HCEC 1CT (cell line): ENCODE measurements at places on chromosomes 12 and 14.
A peak's percentile ranks its signal among the peaks of the same experiment; 100 is the strongest.

DNA sequence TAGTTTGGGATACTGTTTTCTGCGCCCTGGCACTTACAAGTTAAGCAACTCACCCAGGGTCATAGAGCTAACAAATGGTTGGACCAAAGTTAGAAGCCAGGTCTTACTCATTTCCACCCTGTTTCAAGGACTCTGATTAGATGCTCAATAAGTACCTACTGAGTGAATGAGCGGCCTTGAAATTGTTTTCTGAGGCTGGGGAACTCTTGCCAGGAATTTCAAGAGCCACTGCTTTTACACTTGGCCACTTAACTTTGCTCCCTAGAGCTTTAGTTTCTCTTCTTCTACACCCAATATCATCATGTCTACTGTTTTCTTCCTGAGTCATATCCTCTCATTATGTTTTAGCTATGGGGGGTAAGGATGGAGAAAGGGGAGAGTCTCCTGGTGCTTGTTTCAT lies 431.6 kb downstream of the ZFP36L1 start:
- peak; percentile 15 for DNase-seq

DNA sequence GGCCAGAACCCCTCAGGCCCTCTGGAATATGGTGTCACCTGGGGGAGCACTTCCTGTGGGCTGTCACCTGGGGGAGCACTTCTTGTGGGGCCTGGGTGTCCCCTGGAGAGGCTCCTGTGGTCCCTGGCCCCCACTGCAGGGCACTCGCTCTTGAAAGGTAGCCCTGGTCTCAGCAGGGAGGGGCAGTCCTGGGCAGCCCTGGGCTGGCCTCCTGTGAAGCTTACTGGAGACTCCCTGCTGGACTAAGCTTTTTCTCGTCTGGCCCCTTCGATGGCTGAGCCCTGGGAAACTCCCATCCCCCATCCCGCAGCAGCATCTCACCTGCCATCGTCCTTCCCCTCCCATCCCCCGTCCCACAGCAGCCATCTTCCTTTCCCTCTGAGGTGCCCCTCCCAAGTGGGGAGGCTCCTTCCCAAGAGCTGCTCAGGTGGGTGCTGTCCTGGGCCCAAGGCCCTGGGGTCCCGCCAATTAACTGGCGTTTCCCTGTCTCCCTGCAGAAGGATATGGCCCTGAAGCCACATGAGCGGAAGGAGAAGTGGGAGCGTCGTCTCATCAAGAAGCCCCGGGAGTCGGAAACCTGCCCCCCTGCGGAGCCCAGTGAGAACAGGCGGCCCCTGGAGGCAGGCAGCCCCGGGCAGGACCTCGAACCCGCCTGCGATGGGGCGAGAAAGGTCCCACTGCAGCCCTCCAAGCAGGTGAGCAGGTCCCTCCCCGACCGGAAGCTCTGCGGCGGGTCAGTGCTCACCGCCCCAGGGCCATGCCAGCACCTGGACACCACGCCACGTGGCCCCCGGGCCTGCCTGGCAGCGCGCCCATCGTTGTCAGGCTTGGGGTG lies 17.9 kb downstream of the FBRSL1 start:
- no peak for DNase-seq

DNA sequence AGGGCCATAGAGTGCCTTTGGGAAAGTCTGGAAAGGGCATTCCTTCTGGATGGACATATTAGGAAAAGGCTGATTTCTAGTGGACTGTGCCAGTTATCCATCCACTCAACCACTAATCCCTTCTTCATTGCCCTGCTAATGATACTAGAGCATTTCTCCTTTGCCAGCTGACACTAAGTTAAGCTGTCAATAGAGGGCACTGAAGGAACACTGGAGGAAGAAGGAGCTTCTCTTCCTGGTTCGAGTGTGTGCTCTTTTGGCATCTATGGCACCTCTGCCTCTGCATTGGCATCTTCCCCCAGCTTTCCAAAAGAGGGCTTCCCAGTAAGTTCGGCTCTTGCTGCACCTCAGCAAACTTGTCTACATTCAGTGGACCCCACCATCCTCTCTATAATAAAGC lies 165.4 kb downstream of the DERA start:
- DNase-seq: peak; percentile 40

DNA sequence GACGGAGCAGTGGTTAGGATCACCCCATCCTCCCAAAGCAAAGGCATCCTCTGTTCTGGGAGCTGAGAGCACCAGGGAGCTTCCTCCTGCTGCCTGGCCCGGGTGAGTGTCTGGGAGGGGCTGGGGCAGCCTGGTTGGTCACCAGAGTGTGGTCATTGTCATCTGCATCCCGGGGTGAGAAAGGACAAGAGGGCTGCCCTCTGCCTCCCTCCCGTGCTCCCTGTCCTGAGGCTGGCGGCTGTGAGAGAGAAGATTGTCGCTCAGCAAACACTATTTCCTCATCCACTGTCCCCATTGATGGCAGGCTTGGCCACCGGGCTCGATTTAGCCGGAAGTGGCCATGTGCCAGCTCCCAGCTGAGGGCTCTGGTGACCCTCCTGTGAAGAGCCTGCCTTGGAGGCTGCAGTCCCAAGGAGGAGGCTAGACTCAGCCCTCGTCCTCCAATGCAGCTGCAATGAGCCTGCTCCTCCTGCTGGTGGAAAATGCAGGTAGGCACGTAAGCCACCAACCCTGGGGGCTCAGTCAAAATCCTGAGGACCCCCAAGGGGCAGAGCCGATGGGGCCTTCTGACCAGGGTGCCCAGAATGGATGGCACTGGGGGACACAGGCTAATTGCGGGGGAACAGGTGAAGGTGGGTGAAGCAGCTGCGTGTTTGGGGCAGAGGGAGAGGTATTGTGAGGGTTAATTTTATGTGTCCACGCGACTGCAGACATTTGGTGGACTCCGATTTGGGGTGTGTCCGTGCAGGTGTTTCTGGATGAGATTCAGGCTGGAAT lies 155.7 kb downstream of the KIF26A start:
- no peak for DNase-seq

- DNase-seq: peak; percentile 24
These were observed 63.7 kb downstream of the ZNF664 start for GRCh38 chr12:124036657-124037109.

GRCh38 chr12:19121449-19122018 lies 8.0 kb upstream of the PLEKHA5 start:
- no peak for DNase-seq

DNA sequence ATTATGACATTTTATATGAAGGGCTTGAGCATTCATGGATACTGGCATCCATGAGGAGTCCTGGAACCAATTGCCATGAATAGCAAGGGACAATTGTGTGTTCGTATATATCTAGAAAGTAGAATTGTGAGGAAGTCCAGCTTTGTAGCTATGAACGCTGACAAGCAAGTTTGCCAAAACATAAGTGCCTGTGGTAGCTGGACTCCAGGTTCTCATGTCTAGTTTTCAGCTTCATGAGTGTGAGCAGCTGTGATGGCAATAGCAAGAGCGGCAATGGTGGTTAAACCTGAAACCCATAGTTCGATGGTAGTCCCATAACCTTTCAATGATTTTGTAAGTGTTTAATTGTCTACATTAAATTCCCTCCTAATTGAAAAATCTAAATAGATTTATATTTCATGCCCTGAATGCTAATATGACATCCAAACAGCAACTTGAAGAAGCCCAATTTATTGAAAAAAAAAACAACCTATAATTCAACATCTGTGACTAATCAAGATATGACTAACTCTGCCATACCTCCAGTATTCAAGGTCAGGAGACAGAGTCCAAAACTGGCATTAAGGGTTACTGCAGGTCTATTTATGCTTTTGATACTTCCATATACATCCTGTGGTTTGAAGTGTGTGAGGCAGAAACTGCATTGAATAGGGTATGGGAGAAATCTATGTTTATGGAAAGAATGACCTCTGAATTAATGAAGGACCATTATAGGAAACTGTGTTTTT lies 50.3 kb upstream of the PCED1B start:
- DNase-seq: peak; percentile 23

- no peak for DNase-seq
These were observed 16.1 kb downstream of the TAMALIN start for GRCh38 chr12:52022841-52023181.
